ENCODE measurements at places on chromosomes 2 and 18.

GRCh38 chr2:114123925-114124324 lies 234.0 kb downstream of the ACTR3 start:
- no peak for DNase-seq

DNA sequence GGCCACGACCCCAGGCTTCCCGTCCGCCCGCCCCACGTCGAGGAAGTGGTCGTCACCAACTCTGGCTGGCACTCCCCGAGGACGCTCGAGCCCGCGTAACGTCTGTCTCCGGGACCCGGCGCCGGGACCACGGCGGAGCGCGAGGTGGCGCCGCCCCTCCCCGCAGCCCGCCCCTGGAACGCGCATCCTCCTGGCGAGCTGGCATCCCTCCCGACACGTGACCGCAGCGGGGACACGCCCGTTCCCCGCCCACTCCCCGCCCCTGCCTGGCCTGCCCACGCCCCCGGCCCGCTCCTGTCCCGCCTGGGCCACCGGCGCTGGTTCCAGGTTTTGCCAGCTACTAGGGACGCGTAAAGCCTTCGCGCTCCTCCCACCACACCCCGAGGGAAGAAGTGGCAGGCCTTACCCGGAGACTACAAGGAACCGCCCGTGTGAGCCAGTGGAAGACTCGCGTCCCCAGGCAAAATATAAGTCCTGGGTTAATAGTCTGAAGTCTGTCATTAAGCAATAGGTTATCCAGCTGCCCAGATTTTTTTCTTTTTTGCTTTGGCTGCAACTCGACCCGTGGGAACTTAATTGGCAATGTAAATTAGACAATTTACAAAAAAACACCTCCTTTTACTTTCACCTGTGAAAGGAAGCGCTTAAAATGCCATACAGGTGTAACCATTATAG lies at the start of gene OSBPL1A:
TSS of gene OSBPL1A (minus strand) at position 131 of the 675 bp plus-strand sequence. CDS start 20,291 bp downstream, outside the sequence.
- DNase-seq = peak; percentile 70

GRCh38 chr18:51355841-51356240 lies 158.4 kb upstream of the MEX3C start:
- no peak for DNase-seq

- DNase-seq = no peak
These were observed 279.7 kb downstream of the SRBD1 start for GRCh38 chr2:45331410-45331786.

DNA sequence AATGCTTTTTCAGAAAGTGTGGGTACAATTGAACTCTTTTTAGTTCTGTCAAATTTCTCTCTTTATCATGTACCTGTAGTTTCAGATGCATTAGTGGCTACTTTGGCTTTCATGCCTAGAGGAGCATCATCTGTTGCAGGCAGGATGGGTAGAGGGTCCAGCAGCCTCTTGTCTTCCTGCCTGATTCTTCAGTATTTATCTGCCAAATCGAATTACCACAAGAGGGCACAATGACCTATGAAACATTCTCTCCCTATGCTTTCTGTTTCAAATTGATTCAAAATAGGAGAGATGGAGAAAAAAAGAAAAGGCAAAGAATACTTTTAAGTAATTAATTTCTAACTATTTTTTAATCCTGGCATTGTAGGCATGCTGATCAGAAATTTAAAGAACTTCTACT lies 477.2 kb downstream of the TRIB2 start:
- DNase-seq = no peak

- DNase-seq = no peak
These were observed 88.2 kb downstream of the CRACDL start for GRCh38 chr2:98847853-98848252.

DNA sequence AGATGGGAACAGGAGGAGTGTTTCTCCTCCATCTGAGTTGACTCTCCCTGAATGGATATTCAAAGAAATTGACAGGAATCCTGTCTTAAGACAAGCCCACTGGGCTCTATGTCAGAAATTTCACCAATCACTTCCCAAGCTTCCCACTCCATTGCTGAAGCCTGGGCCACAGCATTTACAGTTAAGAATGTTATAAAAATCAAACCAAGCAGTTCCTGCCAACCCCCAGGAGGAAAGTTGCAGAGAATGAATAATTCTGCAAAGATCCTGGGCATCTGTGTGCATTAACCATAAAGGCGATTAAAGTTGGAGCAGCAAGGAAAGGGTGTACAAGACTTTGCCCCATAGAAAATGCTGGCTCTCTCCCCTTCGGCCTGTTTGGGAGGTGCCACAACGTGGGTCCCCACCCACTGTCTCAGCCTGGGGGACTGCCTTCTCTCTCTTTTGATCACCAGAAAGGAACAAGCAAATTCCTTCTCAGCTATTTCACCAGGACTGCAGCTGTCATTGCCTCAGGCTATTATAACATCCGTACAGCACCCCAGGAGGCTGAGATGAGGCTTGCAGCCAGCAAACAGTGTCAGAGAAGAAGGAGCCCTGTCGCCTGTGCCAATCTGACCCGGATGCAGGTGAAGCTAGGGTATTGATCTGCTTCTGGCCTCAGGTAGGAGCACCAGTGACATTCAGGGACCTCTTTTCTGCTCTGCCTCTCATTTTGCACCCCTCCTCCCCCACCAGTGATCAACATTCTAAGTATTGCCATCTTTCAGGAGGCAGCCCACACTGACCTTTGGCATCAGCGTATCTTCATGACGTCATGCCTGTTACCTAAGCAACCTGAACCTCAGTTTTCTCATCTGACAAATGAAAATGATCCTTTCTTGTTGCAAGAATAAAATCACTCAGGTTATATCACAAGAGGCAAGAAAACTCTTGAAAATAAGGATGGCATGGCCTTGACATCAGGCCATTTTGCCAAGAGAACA lies 219.0 kb downstream of the SH3BP4 start:
- DNase-seq = no peak

- DNase-seq = no peak
These were observed 40.1 kb upstream of the NDUFV2 start for GRCh38 chr18:9062418-9062751.

- no peak for DNase-seq
These were observed 27.7 kb upstream of the AP1S3 start for GRCh38 chr2:223865124-223865523.

DNA sequence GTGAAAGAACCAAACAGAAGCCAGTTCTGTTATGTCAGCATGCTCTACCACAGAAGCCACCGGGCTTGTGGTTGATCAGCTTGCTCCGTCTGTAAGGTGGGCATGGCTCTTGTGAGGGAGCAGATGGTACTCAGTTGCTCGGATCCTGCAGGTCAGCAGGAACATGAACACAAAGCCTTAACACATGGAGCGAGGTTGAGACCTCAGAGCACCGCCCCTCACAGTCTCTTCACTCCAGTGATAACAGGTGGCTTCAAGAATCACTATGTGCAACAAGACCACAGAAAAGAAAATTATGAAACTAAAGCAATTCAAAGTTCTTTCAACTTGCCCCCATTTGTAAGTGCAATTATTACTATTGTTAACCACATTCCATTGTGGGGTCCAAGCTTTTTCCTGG lies 72.1 kb downstream of the OSBPL6 start:
- no peak for DNase-seq

- no peak for DNase-seq
These were observed 143.7 kb downstream of the MC4R start for GRCh38 chr18:60228609-60229595.

GRCh38 chr2:177180269-177181000 lies 32.2 kb upstream of the HNRNPA3 start:
- DNase-seq = no peak

GRCh38 chr2:101754618-101755017 lies 57.1 kb downstream of the MAP4K4 start:
- no peak for DNase-seq

DNA sequence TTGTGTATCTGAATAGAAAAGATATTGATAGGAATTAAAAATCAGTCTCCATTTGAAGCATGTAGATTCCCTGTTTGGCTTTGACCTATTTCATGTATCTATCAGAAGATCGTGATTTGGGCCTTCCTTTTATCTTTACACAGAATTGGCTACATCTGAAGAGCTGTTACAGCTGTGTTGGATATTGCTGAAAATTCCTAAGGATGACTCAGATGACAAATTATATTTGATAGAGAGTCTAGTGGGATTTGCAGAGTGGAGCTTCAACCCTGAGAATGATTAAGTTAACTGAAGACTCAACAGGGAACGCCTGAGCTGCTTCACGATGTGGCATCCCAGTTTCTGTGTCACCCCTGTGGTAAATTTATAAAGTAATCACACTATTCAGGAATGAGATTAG lies 4.9 kb upstream of the COL3A1 start:
- DNase-seq = no peak

- no peak for DNase-seq
These were observed 4.3 kb downstream of the EPHA4 start for GRCh38 chr2:221567809-221568208.

DNA sequence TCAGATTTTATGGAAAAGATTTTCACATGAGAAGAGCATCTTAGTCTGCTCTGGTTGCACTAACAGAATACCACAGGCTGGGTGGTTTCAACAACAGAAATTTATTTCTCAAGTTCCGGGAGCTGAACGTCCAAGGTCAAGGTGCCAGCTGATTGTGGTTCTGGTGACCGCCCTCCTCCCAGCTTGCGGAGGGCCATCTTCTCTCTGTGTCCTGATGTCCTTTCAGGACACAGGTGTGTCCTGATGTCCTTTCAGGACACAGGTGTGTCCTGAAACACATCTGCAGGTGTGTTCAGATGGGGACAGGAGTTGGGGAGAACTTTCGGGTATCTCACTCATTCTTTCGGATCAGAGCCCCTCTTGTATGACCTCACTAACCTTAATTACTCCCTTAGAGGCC lies 374.9 kb downstream of the SOX11 start:
- DNase-seq = no peak

All from stimulated activated CD8-positive, alpha-beta memory T cell treated with anti-CD3 and anti-CD28 coated beads, Interleukin-12 subunit alpha, Interleukin-12 subunit beta, amount 100 ng/mL, for 1 hour (primary cell).